ENCODE measurements at places on chromosomes 1 and 21. TPM values are rescaled to one million over a fixed set of nuclear protein-coding genes. Genes with fewer than 3 reads are reported as not detected.

The RCSD1 gene
- polyA plus RNA-seq = 0.13 TPM

The SLAMF8 gene
- polyA plus RNA-seq = not detected

The HMGN1 gene
- 162 TPM for polyA plus RNA-seq

The AKNAD1 gene
- not detected for polyA plus RNA-seq

DNA sequence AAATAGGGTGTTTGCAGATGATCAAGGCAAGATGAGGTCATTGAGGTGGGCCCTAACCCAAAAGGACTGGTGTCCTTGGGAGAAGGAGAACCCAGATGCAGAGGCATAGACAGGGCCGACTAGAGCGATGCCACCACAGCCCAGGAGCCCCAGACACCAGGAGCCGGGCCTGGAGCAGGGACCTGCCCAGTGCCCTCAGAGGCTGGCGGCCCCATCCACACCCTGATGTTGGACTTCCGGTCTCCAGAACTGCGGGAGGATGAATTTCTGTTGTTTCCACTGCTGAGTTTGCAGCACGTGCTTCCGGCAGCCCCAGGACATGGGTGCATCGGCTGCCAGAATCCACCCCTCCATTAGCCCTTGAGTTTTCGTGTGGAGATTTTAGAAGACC lies 7.2 kb upstream of the ACTRT2 start:
- no peak for DNase-seq

- no peak for DNase-seq
Observed at GRCh38 chr1:167701510-167701909, 20.3 kb upstream of the MPZL1 start.

GRCh38 chr1:36248250-36248894 lies 24.1 kb downstream of the THRAP3 start:
- peak; percentile 59 for DNase-seq

- peak; percentile 77 for DNase-seq
Observed at GRCh38 chr1:160256396-160257046, 5.8 kb downstream of the DCAF8 start.

GRCh38 chr1:236659792-236660587 lies 26.3 kb upstream of the ACTN2 start:
- no peak for DNase-seq

Measured in endothelial cell of umbilical vein (primary cell).